ENCODE measurements at places on chromosomes 1 and 21.

DNA sequence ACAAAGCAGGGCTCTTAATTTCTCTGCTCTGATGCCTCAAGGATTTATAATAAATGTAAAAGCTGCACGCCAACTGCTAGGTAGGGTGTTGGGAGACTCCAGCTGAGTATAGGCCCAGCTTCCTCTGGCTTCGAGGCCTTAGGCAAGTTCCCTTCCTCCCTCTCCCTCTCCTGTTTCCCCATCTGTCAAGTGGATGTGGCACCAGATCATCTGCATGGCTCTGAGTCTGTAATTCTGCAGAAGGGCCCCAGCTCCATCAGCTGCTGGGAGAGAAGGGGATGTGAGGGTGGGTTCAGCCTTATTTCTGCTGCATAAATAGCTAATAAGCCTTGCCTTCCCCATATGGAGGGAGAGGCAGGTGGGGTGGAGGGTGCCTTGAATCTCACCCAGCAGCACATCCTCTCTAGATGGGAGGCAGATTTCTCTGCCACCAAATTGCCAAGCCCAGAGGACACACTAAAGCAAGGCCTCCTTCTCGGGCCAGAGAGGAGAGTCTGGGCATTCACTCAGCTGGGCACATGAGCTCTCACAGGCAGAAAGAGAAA lies 3.8 kb downstream of the TRIM62 start:
- DNase-seq = no peak

- no peak for DNase-seq
Measured at GRCh38 chr1:34829250-34829649, 30.3 kb downstream of the SMIM12 start.

DNA sequence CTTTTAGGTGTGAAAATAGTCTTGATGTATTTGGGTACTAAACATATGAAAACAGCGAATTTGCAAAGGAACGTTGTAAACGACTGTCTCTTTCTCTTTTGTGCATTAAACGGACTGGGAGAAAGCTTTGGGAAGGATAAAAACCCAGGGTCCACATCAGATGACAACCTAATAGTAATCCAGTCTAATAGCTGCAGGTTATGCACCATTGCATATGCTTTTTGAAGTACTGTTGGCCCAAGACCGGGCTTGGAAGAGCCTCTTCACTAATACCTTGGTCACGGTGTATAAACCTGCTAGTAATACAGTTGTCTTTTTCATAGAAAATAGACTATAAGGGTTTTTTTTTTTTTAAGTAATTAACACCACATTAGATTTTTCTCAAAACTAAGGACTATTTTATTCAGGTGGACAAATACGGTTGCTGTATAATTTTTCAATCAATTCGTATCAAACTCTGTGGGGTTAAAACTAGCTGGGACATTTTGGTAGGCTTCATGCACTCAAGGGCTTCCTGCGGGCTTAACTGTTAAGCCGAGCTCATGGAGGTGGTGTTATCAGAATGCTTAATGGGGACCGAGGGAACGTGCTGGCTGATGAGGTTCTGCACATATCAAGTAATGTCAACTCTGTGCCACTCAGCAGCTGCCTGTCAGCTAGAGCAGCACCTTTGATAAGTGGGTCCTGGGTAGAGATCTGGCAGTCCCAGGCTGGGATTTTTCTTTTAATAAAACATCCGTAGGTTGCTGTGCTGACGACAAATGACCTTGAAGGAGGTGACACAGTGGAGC lies 2.1 kb downstream of the RYR2 start:
- no peak for DNase-seq

DNA sequence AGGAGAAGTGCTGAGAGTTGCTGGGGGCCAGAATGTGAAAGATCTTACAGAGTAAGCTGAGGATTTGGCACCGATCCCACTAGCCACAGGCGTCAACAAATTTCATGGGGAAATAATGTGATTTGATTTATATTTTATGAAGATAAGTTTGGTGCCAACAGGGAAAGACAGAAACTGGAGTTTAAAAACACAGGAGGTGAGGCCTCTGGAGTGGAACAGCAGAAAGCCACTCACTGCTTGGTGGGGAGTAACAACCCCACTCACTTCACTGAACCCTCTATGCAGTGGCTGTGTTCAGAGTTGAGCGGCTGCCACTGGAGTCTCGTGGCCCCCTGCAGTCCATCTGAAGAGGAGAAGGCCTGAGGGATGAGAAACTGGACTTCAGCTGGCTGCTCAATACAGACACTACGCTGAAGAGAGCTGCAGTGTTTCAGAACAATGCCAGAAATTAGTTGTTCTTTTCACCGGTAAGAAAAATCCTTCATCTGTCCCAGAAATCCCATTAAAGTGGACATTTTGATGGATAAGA lies 48.0 kb upstream of the RXRG start:
- DNase-seq = no peak

GRCh38 chr1:38111589-38111988 lies 65.0 kb upstream of the POU3F1 start:
- no peak for DNase-seq

- no peak for DNase-seq
Measured at GRCh38 chr21:42541174-42541573, 27.5 kb downstream of the SLC37A1 start.

DNA sequence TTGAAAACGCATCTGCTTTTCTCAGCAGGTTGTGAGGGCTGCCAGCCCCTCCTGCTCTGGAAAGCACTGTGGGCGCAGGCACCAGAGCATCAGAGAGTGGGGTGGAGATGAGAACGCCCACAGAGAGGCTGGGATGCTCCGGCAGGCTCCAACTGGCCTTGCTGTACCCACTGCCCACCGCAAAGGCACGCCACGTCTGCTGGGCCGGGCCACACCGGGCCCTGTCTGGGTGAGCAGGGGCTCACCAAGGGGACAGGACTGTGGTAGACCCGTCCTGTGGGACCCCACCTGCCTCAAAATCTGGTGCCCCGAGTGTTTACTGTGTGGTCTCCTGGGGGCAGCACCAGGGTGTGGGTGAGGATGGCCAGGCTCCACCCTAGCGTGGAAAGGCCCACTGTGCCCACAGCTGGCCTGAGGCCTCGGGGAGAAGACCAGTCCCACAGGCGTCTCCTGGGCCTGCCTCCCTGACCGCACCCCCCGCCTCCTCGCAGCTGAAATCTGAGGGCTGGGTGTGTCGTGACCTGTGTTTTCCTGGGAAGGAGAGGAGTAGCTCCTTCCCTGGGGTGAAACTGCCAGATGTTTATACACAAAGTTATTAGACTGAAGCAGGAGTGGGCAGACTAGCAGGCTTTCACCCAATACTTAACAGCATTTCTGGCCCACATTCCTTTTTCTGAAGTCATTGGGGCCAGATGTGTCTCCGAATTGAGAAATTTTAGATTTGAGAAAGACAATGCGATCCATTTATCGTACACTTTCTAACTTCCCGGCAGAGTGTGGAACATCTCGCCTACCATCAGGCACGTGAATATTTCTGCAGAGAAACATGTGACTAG lies 53.8 kb downstream of the STUM start:
- no peak for DNase-seq

DNA sequence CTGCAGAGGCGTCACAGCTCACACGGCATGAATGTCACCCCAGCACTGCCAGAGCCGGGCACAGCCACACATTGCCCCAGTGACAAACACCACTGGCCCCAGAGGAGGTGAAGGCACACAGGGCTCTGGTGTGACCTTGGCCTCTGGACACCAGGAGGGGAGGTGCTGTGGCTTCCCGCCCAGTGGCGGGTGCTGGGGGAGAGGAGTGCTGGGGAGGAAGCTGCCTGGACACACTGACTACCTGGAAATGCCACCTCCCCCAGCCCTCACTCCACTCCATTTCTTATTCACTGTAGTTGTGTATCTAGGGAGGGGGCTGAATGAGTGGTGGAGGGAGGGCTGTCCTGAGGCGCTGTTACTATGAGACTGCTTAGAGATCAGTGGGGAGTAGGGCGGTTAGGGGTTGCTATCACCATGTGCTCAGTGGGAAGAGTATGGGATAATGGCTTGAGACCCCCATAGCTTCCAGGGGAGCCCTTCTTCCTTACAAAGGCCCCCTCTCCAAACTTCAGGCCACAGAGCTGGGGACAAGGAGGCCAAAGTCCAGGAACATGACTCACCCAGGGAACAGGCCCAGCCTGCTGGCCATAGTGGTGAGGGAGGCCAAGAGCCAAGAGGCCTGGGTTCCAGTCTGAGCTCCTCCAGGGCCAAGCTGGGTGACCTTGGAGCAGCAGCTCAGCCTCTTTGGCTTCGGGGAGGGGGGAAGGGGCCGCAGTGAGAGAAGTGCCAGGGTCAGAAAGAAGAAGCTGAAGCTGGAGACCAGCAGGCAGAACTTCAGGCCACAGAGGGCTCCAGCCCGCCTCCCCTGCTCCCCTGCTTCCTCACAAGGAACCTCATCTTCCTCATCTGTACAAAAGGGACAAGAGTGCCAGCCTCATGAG lies 40.1 kb downstream of the AHDC1 start:
- DNase-seq = no peak

GRCh38 chr1:181021811-181022434 lies 747 bp downstream of the STX6 start:
- peak; percentile 32 for DNase-seq

DNA sequence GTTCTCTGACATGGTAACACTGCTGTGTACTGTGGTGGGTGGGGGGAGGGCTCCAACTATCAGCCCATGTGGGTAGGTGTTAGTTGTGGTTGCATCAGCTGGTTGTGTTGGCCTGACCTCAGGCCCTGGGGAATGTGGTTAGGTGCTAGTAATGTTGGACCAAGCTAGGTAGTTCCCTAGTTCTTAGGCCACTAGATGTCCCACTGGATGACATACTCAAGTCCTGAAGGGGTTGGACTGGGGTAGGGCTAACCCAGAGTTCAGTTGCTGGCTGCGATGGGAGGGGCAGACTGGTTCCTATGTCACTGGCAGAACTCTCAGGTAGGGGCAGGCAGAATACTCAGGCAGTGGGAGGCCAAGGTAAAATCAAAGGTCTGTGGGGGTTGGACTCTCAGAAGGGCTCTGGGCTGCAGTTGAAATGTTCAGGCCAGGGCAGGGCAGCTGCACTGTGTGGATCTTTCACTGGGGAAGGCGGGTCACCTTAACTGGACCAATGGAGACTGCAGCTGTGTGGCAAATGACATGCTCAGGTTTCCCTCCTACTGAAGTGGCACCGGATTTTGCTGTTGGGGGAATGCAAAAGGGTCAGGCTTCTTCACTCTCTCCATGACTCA lies 870.7 kb downstream of the LRRIQ3 start:
- DNase-seq = no peak

- no peak for DNase-seq
Measured at GRCh38 chr1:79773385-79773784, 766.9 kb upstream of the ADGRL4 start.

- DNase-seq = no peak
Measured at GRCh38 chr1:8251635-8252034, 66.3 kb upstream of the SLC45A1 start.

GRCh38 chr1:150126811-150127210 lies 22.9 kb upstream of the PLEKHO1 start:
- DNase-seq = no peak

DNA sequence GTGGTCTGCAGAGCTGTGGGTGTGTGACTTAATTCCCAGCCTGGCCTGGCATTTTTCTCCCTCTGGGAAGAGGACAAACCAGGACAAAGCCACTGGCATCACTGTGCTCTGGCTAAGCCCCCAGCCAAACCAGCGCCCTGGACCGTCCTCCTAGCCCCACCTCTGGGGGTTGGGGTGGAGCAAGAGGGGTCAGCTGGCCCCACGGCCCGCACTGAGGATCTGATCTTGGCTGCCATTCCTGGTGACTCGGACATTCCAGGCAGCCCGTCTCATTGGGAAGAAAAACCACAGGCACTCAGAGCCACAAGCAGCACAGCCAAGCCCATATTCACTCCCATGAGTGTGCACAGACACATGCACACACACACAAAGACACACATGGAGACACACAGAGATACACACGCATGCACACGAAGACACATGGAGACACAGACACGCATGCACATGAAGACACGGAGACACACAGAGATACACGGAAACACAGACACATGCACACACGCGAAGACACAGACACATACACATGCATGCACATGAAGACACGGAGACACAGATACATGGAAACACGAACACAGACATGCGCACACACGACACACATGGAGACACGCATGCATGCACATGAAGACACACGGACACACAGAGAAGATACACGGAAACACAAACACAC lies 2.3 kb upstream of the MXRA8 start:
- no peak for DNase-seq

- DNase-seq = no peak
Measured at GRCh38 chr1:41006942-41007865, 14.3 kb downstream of the SLFNL1 start.

DNA sequence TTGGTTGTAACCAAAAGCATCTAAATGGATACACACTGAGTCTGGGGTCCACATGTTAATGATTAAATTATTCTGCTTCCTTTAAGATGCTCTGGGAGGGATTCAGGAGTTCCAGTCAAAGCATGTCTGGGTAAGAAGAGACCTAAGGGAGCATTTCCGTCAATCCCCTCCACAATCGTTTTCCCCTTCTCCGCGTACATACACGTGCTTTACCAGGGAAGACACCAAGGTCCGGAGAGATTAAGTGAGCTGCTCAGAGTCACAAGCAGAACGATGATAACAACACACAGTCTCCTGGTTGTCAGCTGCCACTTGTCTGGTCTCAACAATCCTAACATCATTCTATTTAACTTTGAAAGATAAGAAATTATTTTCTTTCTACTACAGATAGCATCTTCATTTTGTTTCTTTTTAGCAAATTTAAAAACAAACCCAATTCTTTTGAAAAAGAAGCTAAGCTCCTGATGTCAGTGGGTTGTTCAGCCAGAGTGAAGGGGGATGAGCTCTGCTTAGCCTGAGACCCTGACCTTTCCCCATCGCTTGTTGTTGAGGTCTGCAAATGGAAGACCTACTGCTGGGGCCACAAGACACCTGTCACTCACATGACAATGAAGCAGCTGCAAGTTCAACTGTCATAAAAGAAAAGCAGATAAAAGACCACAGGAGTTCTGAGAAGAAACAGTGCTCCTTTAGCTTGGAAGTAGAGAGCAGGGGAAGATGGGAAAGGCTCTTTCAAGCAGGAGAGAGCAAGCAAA lies 4.5 kb downstream of the PAFAH2 start:
- DNase-seq = no peak

GRCh38 chr1:228206582-228207351 lies 1.1 kb upstream of the OBSCN start:
- no peak for DNase-seq

DNA sequence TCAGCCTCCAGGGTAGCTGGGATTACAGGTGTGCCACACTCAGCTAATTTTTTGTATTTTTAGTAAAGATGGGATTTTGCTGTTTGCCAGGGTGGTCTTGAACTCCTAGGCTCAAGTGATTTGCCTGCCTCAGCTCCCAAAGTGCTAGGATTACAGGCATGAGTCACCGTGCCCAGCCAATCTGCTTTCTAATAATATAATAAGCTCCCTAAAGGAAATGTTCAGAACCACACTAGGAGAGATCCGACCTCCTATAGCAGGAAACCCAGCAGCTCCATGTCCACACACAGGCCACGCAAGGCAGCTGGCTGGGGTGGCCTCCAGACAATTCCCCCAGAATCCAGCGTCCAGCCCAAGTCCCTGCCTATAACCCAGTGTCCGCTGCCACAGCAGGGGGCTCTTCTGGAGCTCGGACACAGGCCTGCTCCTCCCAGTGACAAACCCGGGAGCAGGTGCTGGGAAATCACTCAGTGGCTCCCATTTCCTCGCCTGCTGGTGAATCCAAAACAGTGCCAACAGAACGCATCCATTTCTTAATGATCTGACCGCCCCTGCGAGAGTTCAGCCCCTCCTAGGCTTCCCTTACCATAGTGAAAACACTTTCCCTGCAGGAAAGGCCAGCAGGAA lies 7.5 kb downstream of the RIPK4 start:
- no peak for DNase-seq

- DNase-seq = no peak
Measured at GRCh38 chr21:35711661-35712060, 348.7 kb downstream of the SETD4 start.

GRCh38 chr1:175864183-175864582 lies 120.8 kb upstream of the TNR start:
- no peak for DNase-seq

Measured in NCI-H774 (cell line).